Stimulated activated CD4-positive, alpha-beta T cell treated with anti-CD3 and anti-CD28 coated beads, Interleukin-15, amount 100 ng/mL, for 1 hour (primary cell): ENCODE measurements at places on chromosomes 7 and 10.

DNA sequence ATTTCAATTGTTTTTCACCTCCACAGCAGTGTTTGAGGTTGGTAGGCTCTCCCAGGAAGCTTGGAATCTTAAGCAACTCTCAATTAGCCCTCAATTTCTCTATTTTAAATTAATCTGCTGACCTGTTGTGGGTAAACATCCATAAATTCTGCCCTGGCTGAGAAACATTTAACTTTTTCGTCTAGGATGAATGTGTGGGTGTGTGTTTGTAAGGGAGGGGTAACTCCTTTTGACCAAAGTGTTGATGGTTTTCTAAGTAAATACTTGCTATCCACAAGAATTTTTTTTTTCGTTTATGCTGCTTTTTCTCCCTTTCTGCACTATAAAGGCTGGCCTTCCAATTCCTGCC is 973 bp downstream of the PPP3CB start:
- DNase-seq, result no peak

GRCh38 chr10:70106958-70107791 is 25.4 kb downstream of the AIFM2 start:
- DNase-seq, result no peak

DNA sequence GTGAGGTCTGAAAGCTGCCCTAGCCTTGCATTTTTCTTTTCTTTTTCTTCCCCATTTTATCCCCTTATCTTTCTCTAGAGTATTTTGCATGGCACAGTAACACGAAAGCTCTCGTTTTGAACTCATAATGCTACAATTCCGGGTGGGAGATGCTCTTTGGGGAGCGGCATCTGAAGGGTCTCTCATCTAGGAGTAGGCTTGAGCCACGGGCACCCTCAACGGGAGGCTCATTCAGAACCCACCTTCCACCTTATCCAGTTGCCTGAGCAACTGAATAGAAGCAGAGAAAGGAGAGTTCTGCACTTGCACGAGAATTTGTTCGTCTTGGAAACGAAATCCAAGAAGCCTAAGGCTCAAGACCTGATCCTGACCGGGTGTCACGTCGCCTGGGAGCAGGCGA is 603.5 kb upstream of the FOXK1 start:
- no peak for DNase-seq

DNA sequence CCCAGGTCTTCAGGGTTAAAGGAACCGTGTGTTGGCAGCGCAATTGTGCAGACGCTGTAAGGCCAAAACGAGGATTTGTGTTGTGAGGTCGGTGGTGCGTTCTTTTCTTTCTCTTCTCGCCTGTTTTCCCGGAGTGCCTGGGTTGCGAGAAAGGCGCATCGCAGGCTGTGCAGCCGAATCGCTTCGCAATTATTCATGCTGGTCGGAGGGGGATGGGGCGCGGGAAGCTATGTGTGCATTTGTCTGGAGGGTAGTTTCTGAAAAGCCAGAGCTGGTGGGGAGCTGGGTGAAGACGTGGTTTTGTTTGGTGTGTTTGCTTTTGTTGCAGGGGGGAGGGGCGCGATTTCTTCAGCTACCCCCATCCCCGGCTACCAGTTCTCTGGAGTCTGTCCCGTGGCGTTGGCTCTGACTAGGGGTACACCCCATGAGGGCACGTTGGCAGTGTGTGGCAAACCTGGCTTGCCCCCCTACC is 2.1 kb downstream of the MXI1 start:
- DNase-seq, result peak; percentile 53

DNA sequence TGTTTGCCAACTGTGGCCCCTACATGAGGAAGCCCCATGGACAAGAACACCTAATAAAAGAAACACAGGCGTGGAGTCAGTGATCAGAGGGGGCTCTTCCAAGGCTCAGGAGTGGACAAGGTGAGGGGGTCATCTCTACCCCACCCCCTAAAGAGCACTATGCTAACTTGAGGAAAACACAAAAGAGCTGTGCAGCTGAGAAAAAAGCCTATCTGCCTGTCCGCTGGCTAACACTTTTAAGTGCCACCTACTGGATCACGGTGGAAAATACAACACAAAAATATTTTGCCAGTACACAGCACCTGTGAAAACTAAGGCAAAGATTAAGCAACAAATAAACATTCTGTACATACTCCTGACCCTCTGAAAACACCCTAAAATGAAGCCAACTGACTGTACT is 53.1 kb upstream of the COBL start:
- no peak for DNase-seq

- DNase-seq, result no peak
Observed at GRCh38 chr10:76333326-76333725, 901.9 kb downstream of the LRMDA start.

- DNase-seq, result no peak
Observed at GRCh38 chr7:2037808-2038522, 194.8 kb downstream of the MAD1L1 start.

DNA sequence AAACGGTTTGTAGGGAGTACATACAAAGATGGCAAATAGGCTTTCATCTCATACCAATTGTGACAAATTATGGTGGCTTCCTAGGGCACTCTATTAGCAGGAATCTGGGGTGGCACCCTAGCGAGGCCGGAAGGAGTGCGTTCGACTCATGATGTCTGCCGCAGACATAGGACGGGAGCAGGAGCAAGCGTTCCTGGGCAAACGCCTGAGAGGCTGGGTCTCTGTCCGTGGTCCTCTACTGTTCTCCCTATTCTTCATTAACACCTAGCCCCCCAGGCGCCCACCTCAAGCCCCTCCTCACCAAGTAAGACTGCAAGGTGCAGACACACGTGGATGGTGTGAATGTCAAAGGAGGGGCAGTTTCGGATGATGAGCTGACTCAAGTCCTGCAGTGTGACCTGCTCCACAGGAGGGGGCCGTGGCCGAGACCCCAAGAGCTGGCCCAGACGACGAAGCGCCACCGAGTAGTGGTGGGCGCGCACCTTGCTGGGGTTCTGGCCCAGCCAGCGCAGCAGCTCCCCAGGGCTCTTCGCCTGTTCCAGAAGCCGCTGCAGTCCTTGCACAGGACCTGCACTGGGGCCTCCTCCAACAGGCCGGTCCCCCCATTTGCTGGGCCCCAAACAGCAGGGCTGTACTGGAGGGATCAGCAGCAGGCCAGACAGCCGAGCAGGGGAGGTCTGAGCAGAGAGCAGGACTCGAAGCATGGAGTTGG is 1.3 kb downstream of the FASTK start:
- DNase-seq, result no peak

DNA sequence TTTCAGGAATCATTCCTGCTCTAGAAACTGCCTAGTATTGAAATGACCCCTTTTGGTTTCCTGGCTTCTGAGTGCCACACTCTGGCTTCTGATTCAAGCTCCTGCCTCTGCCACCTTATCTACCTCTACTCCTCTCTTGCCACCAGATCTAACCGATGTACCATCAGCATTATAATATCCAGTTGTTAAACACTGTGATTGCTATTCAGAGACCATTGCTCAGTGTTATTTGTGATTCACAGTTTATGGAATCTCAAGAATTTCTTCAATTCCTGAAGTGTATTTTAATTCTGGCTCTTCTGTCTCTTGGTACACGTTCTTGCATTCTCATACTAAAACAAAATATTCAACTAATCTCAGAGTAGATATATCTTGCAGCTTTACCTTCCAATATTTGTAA is 88.7 kb downstream of the DYNC1I1 start:
- no peak for DNase-seq

DNA sequence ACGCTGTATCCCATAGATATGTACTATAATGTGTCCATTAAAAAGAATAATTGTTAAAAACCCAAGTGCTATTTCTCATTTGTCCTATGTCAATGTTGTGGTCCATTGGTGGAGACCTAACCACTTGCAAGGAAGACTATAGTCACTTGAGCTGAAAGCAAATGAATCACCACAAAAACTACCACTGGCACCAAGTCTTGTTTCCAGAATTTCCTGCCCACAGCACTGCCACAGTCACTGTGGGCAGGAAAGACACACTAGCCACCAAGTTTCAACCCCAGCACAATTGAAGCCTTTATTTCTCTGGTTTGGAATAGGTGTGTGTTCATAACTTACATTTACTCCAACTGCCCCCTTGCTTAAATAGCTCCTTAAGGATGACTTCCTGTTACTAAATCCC is 12.4 kb downstream of the DIP2C start:
- no peak for DNase-seq

DNA sequence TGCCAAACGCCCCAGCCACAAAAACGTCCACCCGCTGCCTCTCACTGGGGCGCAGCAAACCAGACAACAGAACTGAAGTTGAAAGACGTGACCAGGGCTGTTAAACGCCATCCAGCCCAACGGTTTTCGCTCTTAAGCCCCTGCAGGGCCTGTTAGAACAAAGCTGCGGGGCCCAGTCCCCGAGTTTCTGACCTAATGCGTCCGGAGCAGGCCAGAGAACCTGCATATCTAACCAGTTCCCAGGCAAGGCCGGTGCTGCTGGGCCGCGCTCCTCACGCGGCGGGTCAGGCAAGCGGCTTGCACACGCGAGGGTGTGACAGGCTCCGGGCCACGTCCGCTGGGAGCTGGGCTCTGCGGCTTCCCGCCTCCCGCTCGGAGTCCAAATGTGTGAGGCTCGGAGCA is 87.0 kb downstream of the PTPRN2 start:
- DNase-seq, result no peak

DNA sequence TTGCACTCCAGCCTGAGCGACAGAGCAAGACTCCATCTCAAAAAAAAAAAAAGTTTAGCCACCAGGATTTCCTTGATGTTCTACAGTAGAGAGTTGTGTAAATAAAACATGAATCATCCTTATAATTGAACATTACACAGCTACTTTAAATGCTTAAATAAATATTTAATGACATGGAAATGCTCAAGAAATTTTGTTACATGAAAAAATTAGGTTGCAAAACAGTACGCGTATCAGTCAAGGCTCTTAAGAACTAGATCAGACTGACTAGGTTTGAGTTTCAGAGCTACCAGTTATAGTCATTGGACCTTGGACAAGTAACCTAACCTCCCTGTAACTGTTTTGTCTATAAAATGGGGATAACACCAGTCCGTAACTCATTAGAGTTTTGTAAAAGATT is 38.7 kb upstream of the GSAP start:
- DNase-seq, result no peak

DNA sequence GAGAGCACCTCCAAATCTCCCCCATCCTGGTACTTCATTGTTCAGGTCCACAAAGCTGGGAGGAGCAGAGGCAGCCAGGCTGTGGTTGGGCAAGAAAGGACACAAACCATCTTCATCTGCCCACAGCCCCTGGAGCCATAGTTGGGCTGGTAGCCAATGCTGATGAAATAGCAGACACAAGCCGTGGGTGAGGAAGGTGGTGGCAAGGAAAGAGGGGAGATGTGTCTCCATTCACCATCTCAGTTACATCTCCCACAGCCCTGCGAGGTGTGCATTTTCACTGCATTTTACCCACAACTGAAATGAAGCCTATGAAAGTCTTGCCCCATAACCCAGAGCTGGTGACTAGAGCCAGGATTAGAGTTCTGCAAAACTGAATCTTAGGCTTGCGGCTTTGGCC is 35.0 kb downstream of the PIK3AP1 start:
- DNase-seq, result no peak

- no peak for DNase-seq
Observed at GRCh38 chr7:155948423-155948822, 136.2 kb upstream of the SHH start.

GRCh38 chr7:2420216-2420933 is 17.0 kb downstream of the CHST12 start:
- no peak for DNase-seq

DNA sequence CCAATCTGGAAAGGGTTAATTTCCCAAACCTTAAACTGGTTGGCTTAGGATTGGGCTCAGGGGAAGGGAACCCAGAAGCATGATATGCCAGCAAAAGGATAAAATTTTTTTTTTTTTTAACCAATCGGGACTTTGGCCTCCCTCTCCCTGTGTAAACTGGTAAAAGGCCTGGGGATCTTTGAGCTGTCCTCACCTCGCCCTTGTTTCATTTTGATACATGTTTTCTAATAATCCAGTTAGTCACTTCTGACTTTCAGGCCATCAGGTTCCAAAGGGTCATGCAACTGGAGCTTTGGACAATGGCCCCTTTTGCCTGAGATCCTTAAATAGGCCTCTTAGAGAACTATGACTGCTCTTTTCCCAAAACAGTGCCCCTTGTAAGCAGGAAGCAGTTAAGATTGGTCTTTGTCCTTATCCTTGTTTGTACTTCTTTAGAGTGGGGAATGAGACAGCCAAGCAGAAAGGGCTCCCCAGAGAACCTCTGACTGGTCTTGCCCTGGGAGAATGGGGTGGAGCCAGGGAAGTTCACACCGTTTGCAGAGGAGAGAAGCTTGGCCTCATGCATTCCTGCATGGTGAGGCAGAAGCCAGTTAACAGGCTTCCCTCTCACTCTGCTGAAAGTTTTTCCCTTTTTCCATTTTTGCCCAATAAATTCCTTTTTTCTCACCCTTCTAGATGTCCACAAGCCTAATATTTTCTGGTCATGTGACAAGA is 424.2 kb upstream of the CNTNAP2 start:
- no peak for DNase-seq

DNA sequence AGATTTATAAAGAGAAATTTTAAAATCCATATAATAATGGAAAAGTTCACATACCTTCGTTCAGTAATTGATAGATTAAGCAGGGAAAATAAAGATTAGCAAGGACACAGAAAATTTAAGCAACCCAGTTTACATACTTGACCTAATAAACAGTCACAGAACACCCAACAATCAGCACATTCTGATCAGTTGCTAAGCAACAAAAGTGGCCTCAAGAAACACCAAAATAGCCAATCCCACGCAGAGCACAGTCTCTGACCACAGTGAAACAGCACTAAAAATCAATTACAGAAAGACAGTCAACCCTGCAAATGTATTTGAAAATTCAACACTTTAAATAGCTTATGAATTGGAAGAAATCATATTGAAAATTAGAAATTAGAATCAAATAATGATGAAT is 39.3 kb upstream of the DRGX start:
- DNase-seq, result no peak

DNA sequence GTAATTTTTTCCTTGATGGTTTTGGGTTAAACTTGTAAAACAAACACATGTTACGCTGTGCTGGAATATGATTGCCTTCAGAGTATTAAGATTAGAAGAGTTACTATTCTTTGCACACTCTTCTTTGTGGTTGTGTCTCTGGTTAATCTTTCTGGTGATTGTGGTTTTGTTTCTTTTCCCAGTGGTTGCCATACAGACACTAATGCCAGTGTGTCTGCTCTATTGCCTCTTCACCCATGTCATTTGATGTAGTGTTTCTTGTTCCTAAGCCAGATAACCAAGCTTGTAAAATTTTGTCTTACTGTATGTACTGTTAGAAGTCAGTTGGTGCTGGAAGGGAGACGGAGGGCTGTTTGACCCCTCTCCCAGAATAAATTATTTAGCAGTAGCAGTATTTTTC is 124.8 kb downstream of the PHTF2 start:
- DNase-seq, result no peak

DNA sequence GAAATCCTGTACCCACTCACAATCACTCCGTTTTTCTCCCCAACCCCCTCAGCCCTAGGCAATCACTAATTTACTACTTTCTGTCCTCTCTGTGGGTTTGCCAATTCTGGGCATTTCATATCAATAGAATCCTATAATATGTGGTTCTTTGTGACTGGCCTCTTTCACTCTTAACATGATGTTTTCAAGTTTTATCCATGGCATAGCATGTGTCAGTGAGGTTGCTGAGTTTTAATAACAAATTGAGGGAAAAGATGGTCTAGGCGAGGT is 11.9 kb downstream of the PLAU start:
- DNase-seq, result no peak
